CD8-positive, alpha-beta memory T cell (primary cell): ENCODE measurements at places on chromosomes 2 and 18. TPM values are rescaled to one million over a fixed set of nuclear protein-coding genes. Genes with fewer than 3 reads are reported as not detected.

DNA sequence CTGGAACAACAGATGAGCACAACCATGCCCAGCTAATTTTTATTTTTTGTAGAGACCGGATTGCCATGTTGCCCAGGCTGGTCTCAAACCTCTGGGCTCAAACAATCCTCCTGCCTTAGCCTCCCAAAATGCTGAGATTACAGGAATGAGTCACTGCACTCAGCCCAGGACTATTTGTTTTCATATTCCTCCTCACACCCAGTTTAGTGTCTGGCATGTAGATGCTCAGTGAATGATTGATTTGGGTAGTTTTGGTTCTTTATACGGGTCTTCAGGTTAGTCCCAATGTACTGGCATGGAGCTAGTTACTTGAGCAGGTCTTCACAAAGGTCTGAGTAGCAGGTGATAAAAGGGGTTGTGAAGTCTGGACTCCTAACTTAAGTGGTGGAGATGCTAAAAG is 6.2 kb downstream of the EIF2B4 start:
- no peaks in the 10 kb centered on the region for H3K27me3 ChIP-seq
- peaks cover 38% of the 10 kb centered on the region for H3K36me3 ChIP-seq
- DNase-seq: no peak
- H3K27ac ChIP-seq: no peak overlapping the region
- no peak overlapping the region for H3K4me3 ChIP-seq

GRCh38 chr18:42113529-42114191 is 158.6 kb downstream of the PIK3C3 start:
- peaks cover 13% of the 10 kb centered on the region for H3K4me1 ChIP-seq
- H3K27me3 ChIP-seq: no peaks in the 10 kb centered on the region
- no peak overlapping the region for H3K27ac ChIP-seq
- H3K36me3 ChIP-seq: no peaks in the 10 kb centered on the region
- H3K4me3 ChIP-seq: no peak overlapping the region

GRCh38 chr2:128413718-128414341 is 95.2 kb upstream of the HS6ST1 start:
- no peak overlapping the region for H3K27ac ChIP-seq
- H3K36me3 ChIP-seq: no peaks in the 10 kb centered on the region
- no peaks in the 10 kb centered on the region for H3K27me3 ChIP-seq
- H3K4me3 ChIP-seq: no peak overlapping the region
- H3K4me1 ChIP-seq: no peaks in the 10 kb centered on the region
- DNase-seq: no peak

GRCh38 chr2:142879151-142879550 is 1.7 kb downstream of the KYNU start:
- DNase-seq: no peak
- no peaks in the 10 kb centered on the region for H3K36me3 ChIP-seq
- no peak overlapping the region for H3K4me3 ChIP-seq
- no peak overlapping the region for H3K27ac ChIP-seq

DNA sequence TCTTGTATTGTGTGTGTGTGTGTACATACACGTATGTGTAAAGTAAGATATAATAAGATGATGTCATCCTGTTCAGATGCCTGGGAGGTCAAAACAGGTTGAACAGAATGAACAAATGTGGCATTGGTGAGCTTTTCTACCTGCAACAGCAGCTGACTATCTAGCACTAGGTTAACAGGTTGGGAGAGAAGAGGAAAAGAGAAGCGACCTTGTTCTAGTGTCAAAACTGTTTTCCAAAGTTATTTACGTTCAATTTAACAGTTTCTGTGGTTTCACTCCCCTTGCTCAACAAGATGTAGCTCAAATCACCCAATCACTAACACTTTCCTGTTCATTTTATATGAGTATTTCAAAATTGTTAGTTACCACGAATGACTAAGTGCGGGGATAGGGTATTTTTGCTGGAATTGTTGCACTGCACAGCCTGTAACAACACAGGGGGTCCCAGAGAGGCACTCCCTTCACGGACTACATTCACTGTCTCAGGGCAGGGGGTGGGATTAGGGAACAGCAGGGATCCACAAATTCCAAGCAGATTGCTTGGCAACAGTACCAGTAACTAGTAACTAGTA is 67.5 kb upstream of the DTNB start:
- H3K4me3 ChIP-seq: no peak overlapping the region
- peaks cover 18% of the 10 kb centered on the region for H3K36me3 ChIP-seq
- no peak overlapping the region for H3K27ac ChIP-seq
- DNase-seq: no peak

The MC5R gene
- not detected for total RNA-seq

GRCh38 chr2:188305271-188305670 is 13.6 kb downstream of the GULP1 start:
- no peak for DNase-seq
- H3K27me3 ChIP-seq: no peaks in the 10 kb centered on the region
- H3K4me1 ChIP-seq: no peaks in the 10 kb centered on the region
- no peak overlapping the region for H3K4me3 ChIP-seq
- H3K36me3 ChIP-seq: no peaks in the 10 kb centered on the region

DNA sequence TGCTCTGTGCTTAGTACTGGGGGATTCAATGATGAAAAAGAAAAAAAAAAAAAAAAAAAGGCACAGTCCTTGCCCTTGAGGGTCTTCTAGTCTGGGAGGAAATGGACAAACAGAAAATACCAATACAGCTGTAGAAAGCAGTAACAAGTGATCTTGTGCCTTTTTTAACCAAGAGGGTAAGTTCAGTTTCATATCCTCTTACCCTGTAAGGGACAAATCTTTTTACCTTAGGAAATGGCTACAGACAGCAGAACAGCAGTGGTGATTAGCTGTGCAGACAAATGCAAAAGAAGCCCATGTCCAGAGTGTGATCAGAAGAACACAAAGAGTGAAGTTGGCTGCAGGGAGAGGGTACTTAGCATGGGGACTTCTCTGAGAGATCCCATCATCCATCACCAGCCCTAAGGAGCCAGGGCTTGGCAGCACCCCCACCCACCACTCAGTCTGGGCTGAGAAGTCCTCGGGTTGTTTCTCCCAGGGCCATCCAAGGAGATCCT is 102.9 kb downstream of the ALPK2 start:
- DNase-seq: no peak
- H3K4me3 ChIP-seq: no peak overlapping the region
- H3K4me1 ChIP-seq: no peaks in the 10 kb centered on the region
- peaks cover 4% of the 10 kb centered on the region for H3K27me3 ChIP-seq
- H3K27ac ChIP-seq: no peak overlapping the region

GRCh38 chr2:23574919-23575654 is 190.1 kb downstream of the KLHL29 start:
- H3K4me1 ChIP-seq: no peaks in the 10 kb centered on the region
- H3K27me3 ChIP-seq: no peaks in the 10 kb centered on the region
- no peaks in the 10 kb centered on the region for H3K36me3 ChIP-seq
- DNase-seq: no peak
- H3K4me3 ChIP-seq: no peak overlapping the region
- H3K27ac ChIP-seq: no peak overlapping the region

- H3K27me3 ChIP-seq: no peaks in the 10 kb centered on the region
- no peak for DNase-seq
- H3K27ac ChIP-seq: no peak overlapping the region
- H3K36me3 ChIP-seq: no peaks in the 10 kb centered on the region
Observed at GRCh38 chr2:64795024-64795592, 141.4 kb upstream of the SERTAD2 start.

The NEURL3 gene
- 0.22 TPM for total RNA-seq

- no peaks in the 10 kb centered on the region for H3K36me3 ChIP-seq
- no peak overlapping the region for H3K4me3 ChIP-seq
- H3K27me3 ChIP-seq: no peaks in the 10 kb centered on the region
- no peak overlapping the region for H3K27ac ChIP-seq
Observed at GRCh38 chr2:99857867-99858444, 284.4 kb downstream of the AFF3 start.

GRCh38 chr2:57987835-57988573 is 58.6 kb upstream of the VRK2 start:
- DNase-seq: no peak
- no peaks in the 10 kb centered on the region for H3K27me3 ChIP-seq
- H3K4me1 ChIP-seq: no peaks in the 10 kb centered on the region
- no peak overlapping the region for H3K4me3 ChIP-seq

DNA sequence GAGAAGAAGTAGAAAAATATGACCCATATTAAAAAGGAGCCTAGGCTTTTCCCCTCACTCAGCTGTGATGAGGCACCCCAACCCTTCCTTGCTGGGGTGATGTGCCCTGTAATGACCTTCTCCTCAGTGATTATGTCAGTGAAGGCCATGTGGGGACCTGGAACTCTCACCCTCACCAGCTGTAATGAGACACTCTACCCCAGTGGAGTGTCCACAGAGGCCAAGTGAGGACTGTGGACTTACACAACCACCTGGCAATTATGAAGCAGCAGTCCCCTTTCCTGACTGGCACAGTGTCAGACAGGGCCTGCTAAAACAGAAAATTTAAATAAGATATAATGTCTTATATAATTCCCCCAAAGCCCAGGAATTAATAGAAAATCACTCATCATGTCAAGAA is 54.2 kb downstream of the SEMA4F start:
- no peaks in the 10 kb centered on the region for H3K4me1 ChIP-seq
- H3K4me3 ChIP-seq: no peak overlapping the region
- no peaks in the 10 kb centered on the region for H3K27me3 ChIP-seq
- H3K27ac ChIP-seq: no peak overlapping the region
- no peak for DNase-seq

- H3K4me3 ChIP-seq: no peak overlapping the region
- DNase-seq: no peak
- peaks cover 5% of the 10 kb centered on the region for H3K4me1 ChIP-seq
- peaks cover 22% of the 10 kb centered on the region for H3K36me3 ChIP-seq
Observed at GRCh38 chr18:36811955-36812354, 16.8 kb downstream of the TPGS2 start.

- peaks cover 14% of the 10 kb centered on the region for H3K27me3 ChIP-seq
- H3K36me3 ChIP-seq: no peaks in the 10 kb centered on the region
- H3K4me3 ChIP-seq: no peak overlapping the region
- no peaks in the 10 kb centered on the region for H3K4me1 ChIP-seq
Observed at GRCh38 chr2:238846628-238847418, 1.1 kb upstream of the TWIST2 start.

DNA sequence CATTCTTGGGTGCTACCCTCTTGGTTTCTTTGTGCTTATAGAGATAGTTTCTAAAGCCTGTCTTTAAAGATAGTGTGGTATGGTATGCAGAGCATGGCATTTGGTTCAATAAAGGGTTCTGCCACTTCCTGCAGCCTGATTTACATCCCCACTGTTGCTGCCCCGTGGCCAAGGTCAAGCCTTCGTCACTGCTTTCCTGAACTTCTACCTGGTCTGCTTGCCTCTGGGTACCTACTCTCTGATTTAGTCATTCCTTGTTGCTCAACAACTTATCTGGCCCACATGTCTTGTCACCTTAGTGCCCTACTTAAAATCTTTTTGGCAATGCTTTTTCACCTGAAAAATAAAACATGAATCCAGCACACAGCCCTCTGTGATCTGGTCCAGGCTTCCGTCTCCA is 352.9 kb downstream of the LPIN1 start:
- no peaks in the 10 kb centered on the region for H3K27me3 ChIP-seq
- H3K27ac ChIP-seq: no peak overlapping the region
- no peaks in the 10 kb centered on the region for H3K4me1 ChIP-seq
- H3K4me3 ChIP-seq: no peak overlapping the region
- no peak for DNase-seq

GRCh38 chr2:101949304-101949703 is 42.5 kb upstream of the IL1R2 start:
- no peak overlapping the region for H3K27ac ChIP-seq
- H3K4me1 ChIP-seq: no peaks in the 10 kb centered on the region
- no peak overlapping the region for H3K4me3 ChIP-seq
- H3K27me3 ChIP-seq: no peaks in the 10 kb centered on the region

The TMEM163 gene
- total RNA-seq: not detected

- no peaks in the 10 kb centered on the region for H3K27me3 ChIP-seq
- no peak overlapping the region for H3K27ac ChIP-seq
- H3K36me3 ChIP-seq: no peaks in the 10 kb centered on the region
- peak; percentile 53 for DNase-seq
- peaks cover 18% of the 10 kb centered on the region for H3K4me1 ChIP-seq
Observed at GRCh38 chr18:23237524-23238151, 102.4 kb downstream of the CABLES1 start.

DNA sequence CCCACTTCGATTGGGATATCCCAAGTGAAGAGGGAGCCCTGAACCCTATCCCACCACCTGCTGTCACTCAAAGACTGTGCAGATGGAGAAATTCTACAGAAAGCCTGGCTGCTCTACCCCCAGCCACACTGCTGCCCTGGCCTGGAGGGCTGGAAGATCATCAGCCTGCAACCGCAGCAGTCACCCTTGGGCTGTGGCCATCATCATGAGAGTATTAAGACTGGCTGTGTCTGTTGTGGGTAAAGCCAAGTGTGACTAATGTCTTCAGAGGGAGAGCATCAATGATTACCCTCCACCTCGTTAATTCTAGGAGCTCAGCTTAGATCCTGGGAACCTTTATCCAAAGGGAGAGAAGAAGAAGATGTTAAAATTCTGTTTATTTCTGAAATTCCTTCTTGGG is 221.5 kb downstream of the TFCP2L1 start:
- no peak overlapping the region for H3K27ac ChIP-seq
- DNase-seq: no peak
- H3K4me1 ChIP-seq: no peaks in the 10 kb centered on the region
- no peaks in the 10 kb centered on the region for H3K27me3 ChIP-seq
- H3K36me3 ChIP-seq: no peaks in the 10 kb centered on the region
- no peak overlapping the region for H3K4me3 ChIP-seq
